ENCODE measurements at places on chromosomes 7 and 10.
A peak's percentile ranks its signal among the peaks of the same experiment; 100 is the strongest.

GRCh38 chr10:83007510-83007909 lies 1131.8 kb upstream of the GHITM start:
- DNase-seq: no peak

GRCh38 chr10:34808801-34809745 lies 6.0 kb downstream of the PARD3 start:
- DNase-seq: peak; percentile 67

- no peak for DNase-seq
Observed at GRCh38 chr7:767941-768731, 41.1 kb upstream of the PRKAR1B start.

- DNase-seq: no peak
Observed at GRCh38 chr7:80937336-80937735, 18.5 kb upstream of the SEMA3C start.

DNA sequence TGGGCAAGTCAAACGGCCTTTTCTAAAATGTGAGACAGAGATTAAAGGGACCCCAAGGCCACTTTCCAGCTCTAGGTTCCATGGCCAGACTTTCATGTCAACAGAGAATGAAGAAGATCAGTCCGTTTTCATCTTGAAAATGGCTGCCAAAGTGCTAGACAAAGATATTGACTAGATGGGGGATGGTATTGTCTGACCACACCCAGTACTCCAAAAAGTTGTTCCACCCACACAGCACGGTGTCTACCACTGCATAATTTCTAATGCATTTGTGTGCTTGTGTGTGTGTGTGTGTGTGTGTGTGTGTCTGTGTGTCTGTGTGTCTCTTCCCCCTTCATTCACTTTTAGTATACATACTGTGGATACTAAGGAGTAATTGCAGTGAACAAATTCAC lies 1.3 kb downstream of the COL1A2 start:
- DNase-seq: no peak

DNA sequence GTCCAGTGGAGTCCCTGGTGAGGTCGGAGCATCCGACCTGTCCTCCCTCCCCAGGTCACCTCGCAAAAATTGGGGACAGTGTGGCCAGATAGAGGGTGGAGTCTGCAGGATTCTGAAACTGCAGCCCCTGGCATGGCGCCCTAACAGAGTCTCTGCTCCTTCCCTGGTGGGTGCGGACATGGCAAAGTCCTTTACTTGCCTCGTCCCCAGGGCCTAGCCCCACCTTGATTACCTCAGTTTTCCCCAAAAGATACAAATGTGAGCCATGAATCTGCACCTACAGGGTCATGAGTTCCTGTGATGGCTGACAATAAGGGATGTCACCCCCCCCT lies 47.7 kb downstream of the NPVF start:
- no peak for DNase-seq

DNA sequence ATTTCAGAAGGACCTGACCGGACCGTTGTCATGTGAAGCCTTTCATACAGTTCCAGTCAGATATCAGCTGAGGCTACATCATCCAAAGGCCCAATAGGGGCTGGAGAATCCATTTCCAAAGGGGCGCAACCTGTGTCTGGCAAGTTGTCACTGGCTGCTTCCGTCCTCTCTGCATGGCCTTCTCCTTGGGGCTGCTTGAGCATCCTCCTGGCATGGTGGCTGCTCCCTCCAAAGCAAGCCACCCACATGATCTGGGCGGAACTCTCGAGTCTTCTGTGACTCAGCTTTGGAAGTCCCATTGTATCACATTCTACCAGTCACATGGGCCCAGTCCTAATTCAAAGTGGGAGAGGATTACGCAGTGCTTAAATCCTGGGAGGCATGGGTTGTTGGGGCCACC lies 207.0 kb upstream of the SHH start:
- no peak for DNase-seq

GRCh38 chr7:112692333-112692732 lies 97.9 kb downstream of the TMEM168 start:
- DNase-seq: no peak

DNA sequence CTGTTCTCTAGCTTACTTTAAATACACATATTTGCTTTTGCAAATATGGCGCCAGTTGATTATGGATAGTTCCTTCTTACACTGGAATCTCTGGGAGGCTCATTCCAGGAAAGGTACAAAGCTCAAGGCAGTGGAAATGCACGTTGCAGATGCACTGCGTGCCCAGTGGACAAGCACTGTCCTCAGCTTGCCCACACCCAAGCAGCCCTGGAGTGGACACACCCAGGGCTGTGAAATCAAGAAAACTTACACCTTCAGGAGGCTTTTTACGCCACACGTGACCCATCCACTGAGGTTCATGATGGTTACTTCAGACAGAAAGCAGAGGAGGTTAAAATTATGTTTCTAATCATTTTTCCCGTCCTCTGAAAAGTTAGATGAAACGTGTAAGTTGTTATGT lies 248.5 kb downstream of the VTI1A start:
- DNase-seq: no peak

GRCh38 chr10:33410096-33410859 lies 75.8 kb upstream of the NRP1 start:
- no peak for DNase-seq

GRCh38 chr10:37937864-37938263 lies 38.6 kb downstream of the ZNF25 start:
- DNase-seq: no peak

DNA sequence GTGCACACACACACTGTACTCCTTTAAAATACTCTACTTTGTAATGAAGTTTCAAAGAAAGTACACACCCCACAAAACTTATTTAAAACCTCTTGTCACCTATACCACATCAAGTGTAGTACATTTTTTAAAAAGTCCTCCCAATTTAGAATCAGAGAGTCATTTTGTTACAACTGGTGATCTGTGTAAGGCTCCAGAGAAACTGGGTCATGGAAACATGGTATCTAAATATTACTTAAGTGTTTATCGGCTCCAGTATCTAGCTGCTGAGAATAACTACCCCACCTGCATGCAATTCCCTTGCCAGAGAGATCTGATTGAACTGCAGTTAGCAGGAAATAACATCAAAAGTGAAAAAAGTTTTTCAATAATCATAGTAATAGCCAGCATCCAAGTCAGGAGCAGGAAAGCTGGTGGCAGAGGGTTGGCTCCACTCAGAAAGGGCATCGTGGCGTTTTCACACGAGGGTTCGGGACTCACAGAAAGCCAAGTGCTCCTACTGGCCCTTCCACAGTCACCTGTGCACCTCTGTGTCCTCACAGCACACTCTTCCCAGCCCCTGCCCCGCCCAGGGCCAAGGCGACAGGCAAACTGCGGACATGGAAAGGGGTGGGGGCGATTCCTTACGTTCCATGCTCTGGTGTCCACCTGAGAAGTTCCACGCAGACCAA lies 6.5 kb downstream of the RGS10 start:
- no peak for DNase-seq

DNA sequence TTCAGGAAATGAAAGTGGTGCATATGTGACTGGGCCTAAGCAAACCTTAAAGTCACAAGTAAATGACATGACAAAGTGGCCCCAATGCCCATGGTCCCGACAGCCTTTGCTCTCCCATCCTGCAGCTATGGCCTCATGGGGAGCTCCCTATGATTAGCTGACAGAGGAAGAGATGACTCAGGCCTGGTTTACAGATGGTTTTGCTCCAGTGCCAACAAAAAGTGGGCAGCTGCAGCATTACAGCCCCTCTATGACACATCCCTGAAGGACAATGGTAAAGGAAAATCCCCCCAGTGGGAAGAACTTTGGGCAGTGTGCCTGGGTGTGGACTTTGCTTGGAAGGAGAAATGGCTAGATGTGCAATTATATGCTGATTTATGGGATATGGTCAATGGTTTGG lies 105.1 kb upstream of the ADCY1 start:
- DNase-seq: no peak

- no peak for DNase-seq
Observed at GRCh38 chr7:104814126-104814525, 199.9 kb upstream of the KMT2E start.
